ENCODE measurements at places on chromosomes 2 and 18.

DNA sequence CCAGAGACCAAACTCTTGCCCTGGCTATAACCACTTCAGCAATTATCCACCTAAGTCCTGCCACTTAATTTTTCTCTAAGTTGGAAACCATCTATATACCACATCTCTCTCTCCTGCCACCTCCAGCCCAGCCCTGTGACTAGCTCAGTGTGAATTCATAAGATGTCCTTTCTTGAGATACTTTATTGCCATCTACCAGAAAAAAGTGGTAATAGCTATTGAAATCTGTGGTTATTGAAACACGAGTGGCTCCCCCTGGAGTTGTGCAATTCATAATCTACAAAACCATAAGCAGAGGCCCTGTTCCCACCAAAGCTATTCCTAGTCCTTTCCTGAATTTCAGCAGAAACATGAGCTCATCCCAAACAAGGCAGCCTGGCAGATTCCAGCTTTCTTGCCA is 324.0 kb downstream of the TXNL1 start:
- DNase-seq: no peak

DNA sequence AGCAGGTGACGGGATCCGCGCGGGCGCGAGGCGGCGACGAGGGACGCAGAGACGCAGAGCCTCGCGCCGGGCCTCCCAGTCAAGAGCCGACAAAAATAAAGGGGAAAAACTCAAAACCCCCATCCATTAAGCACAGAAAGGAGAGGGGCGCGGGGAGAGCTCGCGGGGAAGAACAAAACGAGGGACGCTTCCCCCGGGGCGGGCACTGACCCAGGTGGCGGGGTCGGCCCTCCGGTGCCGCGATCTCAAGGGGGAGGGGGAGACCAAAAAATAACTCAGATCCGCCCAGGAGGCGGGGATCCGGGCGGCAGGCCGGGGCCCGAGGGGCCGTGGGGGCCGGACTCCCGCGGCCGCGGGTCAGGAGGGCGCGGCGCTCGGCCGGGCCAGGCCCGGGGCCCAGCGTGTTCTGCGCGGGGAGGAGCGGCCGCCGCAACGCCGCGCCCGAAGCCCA is 597 bp downstream of the RNF103 start:
- DNase-seq: peak; percentile 60

DNA sequence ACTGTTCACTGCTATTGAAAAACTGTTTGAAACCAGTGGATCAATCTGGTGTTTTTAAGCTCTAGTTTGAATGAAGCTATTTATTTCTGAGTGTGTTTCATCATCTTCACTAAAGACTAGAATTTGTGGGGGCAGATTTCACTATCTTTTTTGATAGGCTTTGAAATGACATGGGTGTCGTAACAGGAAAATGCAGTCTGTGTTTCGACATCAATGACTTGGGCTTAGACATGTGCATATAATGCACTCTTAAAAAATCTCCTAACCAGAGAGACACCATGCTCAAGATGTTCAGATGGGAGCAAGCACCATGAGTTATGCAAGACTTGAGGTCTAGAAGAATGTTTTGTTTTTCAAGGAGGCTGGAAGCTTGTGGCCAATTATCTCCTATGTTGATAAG is 221.6 kb downstream of the GPD2 start:
- no peak for DNase-seq

- DNase-seq: no peak
Observed at GRCh38 chr2:132522901-132523300, 106.3 kb downstream of the GPR39 start.

- DNase-seq: no peak
Observed at GRCh38 chr18:29436459-29436858, 1259.5 kb upstream of the CDH2 start.

GRCh38 chr2:239818531-239819011 is 206.6 kb downstream of the NDUFA10 start:
- no peak for DNase-seq

GRCh38 chr18:29225351-29225750 is 1048.4 kb upstream of the CDH2 start:
- DNase-seq: no peak

DNA sequence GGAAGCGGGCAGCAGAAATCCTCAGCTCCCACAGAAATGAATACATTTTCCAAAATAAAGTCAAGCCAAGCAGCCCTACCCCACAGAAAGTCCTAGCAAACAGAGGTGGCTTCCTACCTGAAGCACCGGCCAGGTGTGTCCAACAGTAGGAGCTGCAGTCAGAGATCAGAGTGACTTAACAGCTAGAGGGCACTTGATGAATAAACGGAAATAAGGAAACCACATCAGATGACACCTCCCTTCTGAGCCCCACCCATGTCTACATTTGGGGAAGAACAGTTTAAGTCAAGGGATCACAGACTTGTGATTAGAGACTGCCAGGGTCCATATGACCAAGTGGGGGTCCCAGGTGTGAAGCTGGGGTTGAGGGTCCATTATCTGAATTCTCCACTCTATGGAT is at the start of gene CXCR1:
TSS of gene CXCR1 (minus strand) at position 172 of the 400 bp plus-strand sequence. CDS start 1,751 bp downstream, outside the sequence.
- no peak for DNase-seq

GRCh38 chr2:72883356-72883962 is 3.7 kb upstream of the SPR start:
- no peak for DNase-seq

GRCh38 chr2:203427061-203427460 is 98.9 kb downstream of the ABI2 start:
- no peak for DNase-seq

DNA sequence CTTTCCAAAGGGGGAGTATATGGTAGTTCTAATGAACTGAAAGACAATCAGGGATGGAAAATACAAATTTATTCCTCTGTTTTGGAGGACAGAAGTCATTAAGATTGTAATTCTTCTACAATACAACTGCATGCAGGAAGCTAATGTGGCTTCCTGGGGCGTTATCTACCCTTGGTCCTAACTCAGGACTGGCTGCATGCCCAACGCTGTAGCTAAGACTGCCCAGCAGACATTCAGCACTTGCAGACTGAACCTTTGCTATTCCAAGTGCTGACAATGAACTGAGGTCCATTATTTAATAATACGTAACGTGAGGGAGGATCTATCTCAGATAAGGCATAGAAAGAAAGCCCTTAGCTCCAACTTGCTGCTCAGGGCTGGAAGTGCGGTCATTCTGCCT is 53.2 kb downstream of the ZAP70 start:
- no peak for DNase-seq

GRCh38 chr2:179995741-179996515 is 11.2 kb downstream of the CWC22 start:
- no peak for DNase-seq

DNA sequence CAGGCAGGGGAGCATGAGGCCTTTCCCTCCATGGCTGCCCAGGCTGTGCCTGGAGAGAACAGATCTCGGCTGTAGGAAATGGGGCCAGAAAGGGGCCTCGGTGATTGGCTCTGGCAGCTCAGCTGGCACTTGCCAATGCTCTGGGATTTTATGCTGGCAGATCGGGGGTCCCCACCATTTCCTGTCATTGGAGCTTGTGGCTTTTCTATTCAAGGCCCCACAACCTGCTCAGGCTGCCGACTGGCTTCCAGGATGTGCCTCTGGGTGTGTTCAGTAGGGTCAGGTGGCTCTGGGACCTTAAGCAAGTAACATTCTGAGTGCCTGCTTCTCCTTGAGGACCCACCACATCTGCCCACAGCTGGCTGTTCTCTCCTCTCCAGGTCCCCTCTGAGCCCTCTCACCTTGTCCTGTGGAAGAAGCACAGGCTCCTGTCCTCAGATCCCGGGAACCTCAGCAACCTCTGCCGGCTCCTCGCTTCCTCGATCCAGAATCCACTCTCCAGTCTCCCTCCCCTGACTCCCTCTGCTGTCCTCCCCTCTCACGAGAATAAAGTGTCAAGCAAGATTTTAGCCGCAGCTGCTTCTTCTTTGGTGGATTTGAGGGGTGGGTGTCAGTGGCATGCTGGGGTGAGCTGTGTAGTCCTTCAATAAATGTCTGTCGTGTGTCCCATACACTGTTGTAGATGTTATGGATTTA is 4.2 kb downstream of the GNLY start:
- DNase-seq: no peak
